MG63 (cell line): ENCODE measurements at places on chromosomes 6 and 20. TPM values are rescaled to one million over a fixed set of nuclear protein-coding genes. Genes with fewer than 3 reads are reported as not detected.

The LY6G6D gene
- not detected in 2 replicates for total RNA-seq

The WFDC5 gene
- total RNA-seq = not detected in 2 replicates

The APCDD1L gene
- not detected in 2 replicates for total RNA-seq

The FAXC gene
- total RNA-seq = 9.0 and 22.3 TPM in 2 replicates

The OLIG3 gene
- not detected in 2 replicates for total RNA-seq

The HLA-DRA gene
- total RNA-seq = not detected in 2 replicates

The KCNK15 gene
- not detected in 2 replicates for total RNA-seq

The MEP1A gene
- not detected in 2 replicates for total RNA-seq

The PXMP4 gene
- 1.5 and 2.7 TPM in 2 replicates for total RNA-seq

The CLIC5 gene
- not detected in 2 replicates for total RNA-seq

The KHDC1L gene
- total RNA-seq = not detected in 2 replicates

The GJA10 gene
- total RNA-seq = not detected in 2 replicates

The THBD gene
- total RNA-seq = 0.72 and 1.4 TPM in 2 replicates

The C20orf202 gene
- total RNA-seq = not detected in 2 replicates

The FHL5 gene
- not detected in 2 replicates for total RNA-seq
